ENCODE measurements at places on chromosomes 4 and X. TPM values are rescaled to one million over a fixed set of nuclear protein-coding genes. Genes with fewer than 3 reads are reported as not detected.

- no peak for DNase-seq
Measured at GRCh38 chrX:144627947-144628346, 619.4 kb upstream of the SPANXN1 start.

DNA sequence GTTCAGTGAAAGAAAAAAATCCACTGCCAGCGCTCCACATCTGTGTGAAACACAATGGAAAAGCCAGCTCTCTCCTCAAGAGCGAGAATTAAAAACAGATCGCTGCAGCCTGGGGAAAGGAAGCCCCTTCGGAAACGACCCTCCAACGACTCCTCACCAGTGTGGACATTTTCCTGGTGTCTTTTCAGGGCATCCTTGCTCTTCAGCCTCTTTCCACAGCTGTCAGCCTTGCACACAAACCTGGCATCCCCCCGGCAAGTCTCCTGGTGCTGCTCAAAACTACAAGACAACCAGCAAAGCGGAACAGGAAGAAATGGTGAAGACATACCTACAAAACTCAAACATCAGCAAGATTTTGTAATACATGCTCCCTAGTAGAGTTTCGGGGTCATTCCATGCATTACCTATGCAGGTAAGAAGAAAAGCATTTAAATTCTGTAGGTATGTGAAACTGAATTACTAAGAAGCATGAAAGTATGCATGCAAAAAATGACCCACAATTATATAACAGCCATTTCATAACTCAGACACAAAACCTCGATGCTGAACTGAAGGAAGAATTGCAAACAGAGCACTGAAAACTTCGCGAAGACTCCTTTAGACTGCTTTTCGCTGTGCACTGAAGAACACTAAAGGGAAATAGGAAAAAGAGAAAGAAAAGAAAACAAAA, 106.1 kb downstream of the PRDM5 start:
- DNase-seq: no peak

GRCh38 chr4:876780-877179, 50.9 kb upstream of the CPLX1 start:
- no peak for DNase-seq

DNA sequence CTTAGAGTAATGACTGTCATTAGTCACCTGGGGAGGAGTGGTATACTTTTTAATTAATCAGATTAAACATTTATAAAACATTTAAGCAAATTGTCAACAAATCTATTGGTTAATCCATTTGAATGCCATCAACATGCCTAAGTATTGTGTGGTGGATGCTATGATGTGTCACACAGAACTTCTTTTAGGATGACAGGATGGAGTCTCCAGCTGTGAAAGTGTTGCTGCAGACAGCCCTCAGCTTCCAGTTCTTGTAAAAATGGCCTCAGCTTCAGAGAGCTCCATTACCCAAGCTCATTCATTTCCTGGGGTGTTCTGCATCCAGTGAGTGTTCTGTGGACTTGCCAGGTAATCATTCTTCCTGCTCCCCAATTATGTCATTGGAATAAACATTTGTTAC, 74.3 kb upstream of the CLNK start:
- no peak for DNase-seq

- peak; percentile 93 for DNase-seq
Measured at GRCh38 chr4:84681486-84682274, 98.8 kb downstream of the CDS1 start.

DNA sequence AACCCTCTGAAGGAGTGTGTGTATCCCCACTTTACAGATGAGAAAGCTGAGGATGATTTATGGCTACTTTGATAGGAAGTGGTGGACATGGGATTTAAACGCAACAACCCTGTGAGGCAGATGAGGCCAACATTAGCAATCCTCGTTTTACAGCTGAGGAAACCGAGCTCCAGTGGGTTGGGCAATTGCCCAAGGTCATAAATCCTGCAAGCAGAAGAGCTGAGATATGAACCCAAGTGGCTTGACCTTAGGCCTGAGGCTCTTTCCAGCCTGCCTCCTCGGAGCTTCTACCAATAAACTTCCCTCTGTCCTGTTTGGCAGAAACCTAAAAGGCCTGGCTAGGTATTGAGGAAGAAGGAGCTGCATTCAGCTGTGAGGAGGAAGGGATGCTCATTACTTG, 185.5 kb upstream of the RBPJ start:
- no peak for DNase-seq

- peak; percentile 53 for DNase-seq
Measured at GRCh38 chr4:102324730-102325129, 20.6 kb downstream of the SLC39A8 start.

DNA sequence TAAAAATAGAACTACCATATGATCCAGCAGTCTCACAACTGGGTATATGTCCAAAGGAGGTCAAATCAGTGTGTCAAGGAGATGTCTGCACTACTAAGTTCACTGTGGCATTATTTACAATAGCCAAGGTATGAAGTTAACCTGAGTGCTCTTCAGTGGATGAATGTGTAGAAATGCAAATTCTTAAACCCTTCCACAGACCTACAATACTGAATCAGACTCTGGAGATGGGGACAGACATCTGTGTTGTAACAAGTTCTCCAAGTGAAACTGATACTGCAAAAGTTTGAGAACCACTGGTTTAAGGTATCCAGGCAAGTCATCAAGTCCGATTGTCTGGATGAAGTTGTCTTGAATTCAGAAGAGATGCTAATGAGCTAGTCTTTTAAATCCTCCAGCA, 38.5 kb downstream of the SMAD1 start:
- DNase-seq: no peak

GRCh38 chrX:4043951-4044350, 330.5 kb upstream of the PRKX start:
- no peak for DNase-seq

GRCh38 chrX:154298312-154298711, 2.7 kb downstream of the TKTL1 start:
- DNase-seq: no peak

DNA sequence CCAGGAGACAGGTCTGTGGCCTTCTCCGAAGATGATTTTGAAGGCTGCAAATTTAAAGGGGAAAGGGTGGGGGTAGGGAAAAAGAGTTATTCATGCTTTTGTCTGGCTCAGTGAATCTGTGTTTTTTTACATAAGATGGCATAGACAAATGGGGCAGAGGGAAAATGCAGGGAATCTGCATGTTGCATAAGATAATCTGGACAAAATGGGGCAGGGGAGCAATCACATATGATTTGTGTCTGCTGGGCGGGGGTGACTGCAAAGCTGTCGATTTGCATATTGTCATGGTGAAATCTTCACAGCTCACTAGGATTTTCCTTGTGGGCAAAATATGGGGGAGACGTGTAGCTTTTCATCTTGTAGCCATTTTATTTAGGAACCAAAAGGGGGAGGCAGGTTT, 29.4 kb upstream of the GYG2 start:
- no peak for DNase-seq

- no peak for DNase-seq
Measured at GRCh38 chr4:8047837-8048678, 108.4 kb upstream of the AFAP1 start.

GRCh38 chr4:124044867-124045266, 648.3 kb downstream of the SPRY1 start:
- no peak for DNase-seq

DNA sequence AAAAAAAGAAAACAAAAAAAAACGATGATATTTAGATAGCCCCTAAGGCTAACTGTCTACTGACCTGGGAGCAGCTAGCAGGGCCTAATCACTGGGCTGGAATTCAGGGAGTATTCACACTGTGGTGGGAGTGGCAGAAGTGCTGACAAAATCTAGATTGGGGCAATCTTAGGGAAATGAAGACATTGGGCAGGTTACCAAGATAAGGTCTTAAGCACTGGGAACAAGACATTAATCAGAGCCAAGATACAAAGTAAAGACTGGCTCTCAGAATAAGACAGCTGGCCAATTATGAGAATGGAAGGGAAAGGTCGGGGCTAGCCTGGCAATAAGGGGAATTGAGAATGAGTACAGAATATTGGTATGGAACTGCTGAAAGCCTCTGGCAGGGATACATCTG, 100.2 kb upstream of the GRIA3 start:
- DNase-seq: peak; percentile 23

DNA sequence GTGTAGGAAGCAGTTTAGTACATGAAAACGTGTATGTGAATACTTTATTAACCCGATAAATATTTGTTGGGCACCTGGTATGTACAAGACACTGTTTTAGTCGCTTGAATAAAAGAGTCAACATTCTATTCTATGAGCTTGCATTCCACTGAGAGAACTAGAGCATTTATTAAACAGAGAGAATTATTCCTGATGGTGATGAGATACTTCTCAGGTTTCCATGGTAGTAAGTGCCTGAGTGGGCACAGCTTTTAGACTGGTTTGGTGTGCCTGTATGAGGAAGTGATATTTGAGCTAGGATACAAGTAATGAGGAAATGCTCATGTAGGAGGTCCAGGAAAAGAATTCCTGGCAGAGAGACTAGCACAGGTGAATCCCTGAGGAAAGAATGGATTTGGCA, 94.2 kb downstream of the ATP10D start:
- peak; percentile 39 for DNase-seq

DNA sequence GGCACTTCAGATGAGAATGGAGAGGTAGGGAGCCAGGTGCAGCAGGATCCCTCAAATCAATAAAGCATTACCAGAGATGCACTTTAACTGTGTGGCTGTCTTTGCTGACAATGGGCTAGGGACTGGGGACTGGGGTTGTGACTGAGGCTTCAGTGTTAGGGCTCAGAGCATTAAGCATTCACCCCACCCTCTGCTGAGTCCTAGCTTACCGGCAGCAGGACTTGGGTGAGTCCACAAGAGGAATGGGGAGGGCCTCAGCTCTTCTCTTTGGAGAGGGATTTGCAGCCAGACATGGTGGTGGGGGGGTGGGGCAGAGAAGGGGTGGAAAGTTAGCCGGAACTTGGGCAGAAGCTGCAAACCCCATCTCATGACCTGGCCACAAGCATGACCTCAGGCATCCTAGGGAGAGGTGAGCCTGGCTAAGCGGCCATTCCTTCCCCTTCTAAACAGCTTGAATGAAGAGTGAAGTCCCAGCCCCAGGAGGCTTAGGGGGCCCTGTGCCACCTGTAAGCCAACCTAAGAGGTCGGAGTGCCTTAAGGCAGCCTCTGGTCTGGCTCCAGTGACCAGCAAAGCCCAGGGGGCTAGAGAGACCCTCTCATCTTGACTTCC, 78.4 kb downstream of the STARD8 start:
- no peak for DNase-seq

GRCh38 chr4:83993774-83994173, 457.9 kb downstream of the GPAT3 start:
- no peak for DNase-seq

GRCh38 chr4:76881375-76881774, 16.6 kb downstream of the SOWAHB start:
- DNase-seq: no peak

- no peak for DNase-seq
Measured at GRCh38 chr4:10738826-10739489, 54.4 kb upstream of the CLNK start.

- peak; percentile 65 for DNase-seq
Measured at GRCh38 chr4:136651278-136651667, 881.0 kb downstream of the PCDH18 start.

RAI2 gene
- total RNA-seq: not detected

CLDN34 gene
- total RNA-seq: not detected

CTAG1A gene
- total RNA-seq: not detected

SAGE1 gene
- total RNA-seq: not detected

DCLK2 gene
- 2.7 TPM for total RNA-seq

SPARCL1 gene
- total RNA-seq: 1.7 TPM

SLC9A7 gene
- total RNA-seq: 43.9 TPM

PAGE5 gene
- not detected for total RNA-seq

USP46 gene
- total RNA-seq: 21.9 TPM

ANK2 gene
- total RNA-seq: 11.5 TPM

TTC29 gene
- total RNA-seq: 0.30 TPM

GPR34 gene
- not detected for total RNA-seq

TRAM1L1 gene
- 5.2 TPM for total RNA-seq

ADGRG4 gene
- under 0.01 TPM for total RNA-seq

PLXNB3 gene
- total RNA-seq: 2.6 TPM

RTL3 gene
- not detected for total RNA-seq
